HCT116 (cell line): ENCODE measurements at places on chromosomes 2 and 18. TPM values are rescaled to one million over a fixed set of nuclear protein-coding genes. Genes with fewer than 3 reads are reported as not detected.

RGPD4 gene
- total RNA-seq, result 0.07 TPM

HOXD10 gene
- not detected for total RNA-seq

GRCh38 chr2:164691346-164691887, 70.1 kb upstream of the GRB14 start:
- no peak for DNase-seq

UXS1 gene
- total RNA-seq, result 45.7 TPM

DNA sequence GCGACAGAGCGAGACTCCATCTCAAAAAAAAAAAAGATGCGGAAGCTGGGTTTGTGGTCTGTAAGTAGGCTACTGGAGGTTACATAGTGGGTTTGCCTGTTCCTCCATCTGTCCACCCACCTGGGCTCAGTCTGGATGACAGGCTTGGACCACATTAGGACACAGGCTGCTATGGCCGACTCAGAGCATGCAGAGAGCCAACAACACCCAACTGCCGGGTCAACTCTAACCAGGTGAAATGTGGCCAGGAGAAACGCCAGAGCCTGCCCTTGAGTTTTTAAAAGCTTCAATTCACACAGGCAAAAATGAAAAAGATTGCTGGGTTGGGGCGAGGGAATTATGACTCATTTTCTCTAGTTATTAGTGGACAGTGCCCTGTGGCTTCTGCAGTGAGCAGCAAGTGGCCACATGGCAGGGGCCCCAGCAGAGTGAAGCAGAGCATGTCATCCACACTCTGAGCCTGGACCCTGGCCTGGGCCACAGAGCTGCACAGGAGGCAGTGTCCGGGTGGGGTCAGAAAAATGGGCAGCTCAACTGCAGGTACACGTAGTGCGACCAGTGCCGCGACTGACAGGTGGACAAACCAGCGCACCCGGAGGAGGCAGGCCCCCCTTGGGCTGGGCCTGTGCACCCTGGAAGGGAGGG, 67.4 kb downstream of the BIN1 start:
- DNase-seq, result no peak
